ENCODE measurements at places on chromosomes 2 and 18.

- peak; percentile 33 for DNase-seq
Observed at GRCh38 chr2:239663364-239663924, 262.6 kb upstream of the HDAC4 start.

GRCh38 chr2:106205488-106205887 is 11.4 kb upstream of the UXS1 start:
- no peak for DNase-seq

DNA sequence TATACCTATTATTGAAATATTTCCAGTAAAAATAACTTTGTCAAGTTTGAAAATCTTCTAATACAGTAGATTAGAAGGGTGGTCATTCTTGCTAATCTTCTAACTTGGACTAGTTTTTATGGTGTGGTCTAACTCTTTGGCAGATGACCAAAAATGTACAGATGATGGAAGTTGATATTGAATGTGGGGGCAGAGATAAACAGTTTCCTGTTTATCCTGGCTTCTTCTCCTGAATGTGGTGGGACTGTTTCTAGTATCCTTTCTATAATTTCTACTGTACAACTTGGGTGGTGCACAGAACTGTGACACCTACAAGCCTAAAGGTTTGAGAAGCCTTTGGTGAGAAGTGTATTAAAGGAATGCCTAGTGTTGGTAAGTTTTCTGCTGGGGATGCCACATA is 178.7 kb downstream of the PDE11A start:
- no peak for DNase-seq

DNA sequence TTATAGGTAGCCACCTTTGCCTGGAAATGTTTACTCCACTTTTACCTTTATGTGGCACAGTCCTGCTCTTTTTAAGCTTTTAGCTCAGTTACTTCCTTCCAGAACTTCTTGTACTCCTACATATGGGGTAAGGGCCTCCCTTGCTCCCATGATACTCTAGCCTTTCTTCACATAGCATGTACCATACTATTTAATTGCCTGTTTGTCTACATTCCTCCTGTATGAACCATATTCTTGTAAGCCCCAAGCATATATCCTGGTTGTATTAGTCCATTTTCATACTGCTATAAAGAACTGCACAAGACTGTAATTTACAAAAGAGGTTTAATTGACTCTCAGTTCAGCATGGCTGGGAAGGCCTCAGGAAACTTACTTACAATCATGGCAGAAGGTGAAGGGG is 90.6 kb upstream of the VWC2L start:
- DNase-seq = no peak

DNA sequence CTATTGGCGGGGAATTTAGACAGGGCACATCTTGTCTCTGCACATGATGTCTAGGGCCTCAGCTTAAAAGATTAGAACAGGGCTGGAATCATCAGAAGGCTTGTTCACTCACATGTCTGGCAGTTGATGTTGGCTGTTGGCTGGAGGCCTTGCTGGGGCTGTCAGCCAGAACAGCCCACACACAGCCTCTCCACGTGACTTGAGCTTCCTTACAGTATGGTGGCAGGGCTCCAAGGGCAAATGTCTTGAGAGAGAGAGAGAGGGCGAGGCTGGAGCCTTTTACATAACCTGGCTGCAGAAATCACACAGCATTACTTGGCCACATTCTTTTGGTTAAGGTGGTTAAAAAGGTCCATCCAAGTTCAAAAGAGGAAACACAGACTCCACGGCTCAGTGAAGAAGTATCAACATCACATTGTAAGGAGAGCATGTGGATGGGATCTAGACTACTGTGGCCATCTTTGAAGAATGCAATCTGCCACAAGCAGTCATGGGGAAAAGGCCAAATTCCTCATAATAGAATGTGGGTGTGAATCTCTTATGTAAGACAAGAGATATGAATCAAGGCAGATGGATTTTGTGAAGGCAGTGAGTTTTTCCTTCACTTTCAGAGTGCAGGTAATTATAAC is 30.4 kb downstream of the SRSF7 start:
- DNase-seq = no peak

DNA sequence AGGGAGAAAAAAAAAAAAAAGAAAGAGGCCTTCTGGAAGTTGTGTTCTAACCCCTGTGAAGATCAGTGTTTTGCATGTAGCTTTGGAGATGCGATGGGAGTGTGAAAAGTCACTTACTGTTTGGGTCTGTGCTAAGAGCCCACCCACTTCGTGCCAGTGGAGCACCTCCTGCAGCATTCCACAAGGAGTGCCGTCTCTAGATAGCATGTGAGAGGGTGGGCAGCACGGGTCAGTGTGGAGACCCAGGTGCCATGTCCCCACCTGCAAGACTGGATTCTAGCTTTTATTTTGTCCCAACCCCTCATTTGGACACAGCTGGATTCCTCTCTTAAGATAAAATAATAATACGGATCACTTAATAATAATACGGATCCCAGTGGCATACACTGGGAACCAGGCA is 12.5 kb upstream of the TMEM185B start:
- DNase-seq = no peak

- DNase-seq = no peak
Observed at GRCh38 chr2:128692895-128693742, 374.5 kb upstream of the HS6ST1 start.

GRCh38 chr2:634636-635388 is 42.4 kb downstream of the TMEM18 start:
- DNase-seq = peak; percentile 24

DNA sequence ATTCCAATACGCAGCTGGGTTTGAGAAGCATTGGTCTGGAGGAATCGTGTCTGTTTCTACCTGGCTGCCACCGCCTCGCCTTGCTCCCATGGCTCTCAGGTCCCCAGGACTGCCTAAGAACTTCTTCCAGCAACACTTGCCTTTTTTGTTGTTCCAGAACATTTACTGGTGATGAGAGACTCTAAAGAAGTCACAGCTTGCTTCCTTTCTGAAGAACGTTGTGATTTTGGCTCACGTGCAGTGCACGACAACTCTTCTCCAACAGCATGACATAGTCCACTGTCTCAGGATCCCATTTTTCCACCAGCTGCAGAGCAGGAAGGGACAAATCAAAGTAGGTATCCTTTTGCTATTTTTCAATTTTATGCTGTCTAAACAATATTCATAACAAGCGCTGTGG is 940.9 kb downstream of the SLC4A3 start:
- no peak for DNase-seq

DNA sequence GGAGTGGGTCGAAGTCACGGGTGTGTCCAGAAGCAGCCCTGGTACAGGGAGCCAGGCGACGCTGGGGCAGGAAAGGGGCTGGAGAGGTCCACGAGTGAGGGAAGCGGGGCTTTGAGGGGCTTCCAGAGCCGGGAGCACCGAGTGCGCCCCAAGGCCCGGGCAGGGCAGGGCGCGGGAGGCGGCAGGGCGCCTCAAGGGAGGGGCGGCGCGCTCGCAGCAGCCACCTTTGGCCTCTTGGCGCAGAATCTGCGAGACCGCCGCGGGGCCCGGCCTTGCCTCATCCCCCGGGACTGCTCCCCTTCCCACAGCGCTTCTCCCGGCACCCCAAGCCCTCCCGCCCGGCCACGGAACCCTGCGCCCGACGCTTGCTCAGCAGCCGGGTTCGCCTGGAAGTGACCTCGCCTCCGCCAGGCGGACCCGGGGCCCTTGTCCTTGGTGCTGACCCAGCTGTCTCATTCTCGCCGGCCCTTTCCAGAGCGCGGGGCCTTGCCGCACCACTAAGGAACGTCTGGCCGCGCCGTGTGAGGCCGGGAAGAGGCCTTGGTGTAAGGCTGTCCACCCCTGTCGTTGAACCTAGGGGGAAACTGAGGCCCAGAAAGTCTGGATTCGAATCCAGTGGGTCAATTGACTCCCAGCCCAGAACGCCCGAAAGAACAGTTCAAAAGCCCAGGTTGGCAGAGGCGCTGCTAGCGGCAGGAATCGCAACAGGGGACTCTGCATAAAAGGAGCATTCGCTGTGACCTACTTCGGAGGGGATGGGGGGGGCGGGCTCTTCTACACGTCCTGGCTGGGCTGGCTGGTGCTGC is 584 bp upstream of the DNER start:
- DNase-seq = peak; percentile 68

GRCh38 chr2:221204699-221205098 is 367.4 kb downstream of the EPHA4 start:
- DNase-seq = no peak

DNA sequence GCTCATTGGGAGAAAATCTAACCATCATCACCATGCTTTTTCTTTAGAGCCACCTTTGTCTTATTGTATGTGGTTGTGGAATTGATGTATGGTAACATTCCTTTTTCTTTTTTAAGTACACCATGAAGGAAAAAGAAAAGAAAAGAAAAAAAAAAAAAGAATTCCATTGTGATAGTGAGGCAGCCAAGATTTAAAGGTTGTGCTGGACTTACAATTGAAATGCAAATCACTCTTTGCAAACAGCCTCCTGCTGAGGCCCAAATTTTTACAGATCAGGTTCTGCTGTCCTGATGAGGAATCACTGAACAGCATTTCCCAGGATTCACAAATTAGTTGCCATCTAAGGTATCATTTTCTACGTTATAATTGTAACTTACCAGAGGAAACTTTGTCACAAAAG is 1101.0 kb upstream of the FANCL start:
- DNase-seq = no peak

- no peak for DNase-seq
Observed at GRCh38 chr2:176446718-176447414, 177.6 kb downstream of the MTX2 start.

- DNase-seq = no peak
Observed at GRCh38 chr2:201466050-201466675, 14.6 kb downstream of the STRADB start.

DNA sequence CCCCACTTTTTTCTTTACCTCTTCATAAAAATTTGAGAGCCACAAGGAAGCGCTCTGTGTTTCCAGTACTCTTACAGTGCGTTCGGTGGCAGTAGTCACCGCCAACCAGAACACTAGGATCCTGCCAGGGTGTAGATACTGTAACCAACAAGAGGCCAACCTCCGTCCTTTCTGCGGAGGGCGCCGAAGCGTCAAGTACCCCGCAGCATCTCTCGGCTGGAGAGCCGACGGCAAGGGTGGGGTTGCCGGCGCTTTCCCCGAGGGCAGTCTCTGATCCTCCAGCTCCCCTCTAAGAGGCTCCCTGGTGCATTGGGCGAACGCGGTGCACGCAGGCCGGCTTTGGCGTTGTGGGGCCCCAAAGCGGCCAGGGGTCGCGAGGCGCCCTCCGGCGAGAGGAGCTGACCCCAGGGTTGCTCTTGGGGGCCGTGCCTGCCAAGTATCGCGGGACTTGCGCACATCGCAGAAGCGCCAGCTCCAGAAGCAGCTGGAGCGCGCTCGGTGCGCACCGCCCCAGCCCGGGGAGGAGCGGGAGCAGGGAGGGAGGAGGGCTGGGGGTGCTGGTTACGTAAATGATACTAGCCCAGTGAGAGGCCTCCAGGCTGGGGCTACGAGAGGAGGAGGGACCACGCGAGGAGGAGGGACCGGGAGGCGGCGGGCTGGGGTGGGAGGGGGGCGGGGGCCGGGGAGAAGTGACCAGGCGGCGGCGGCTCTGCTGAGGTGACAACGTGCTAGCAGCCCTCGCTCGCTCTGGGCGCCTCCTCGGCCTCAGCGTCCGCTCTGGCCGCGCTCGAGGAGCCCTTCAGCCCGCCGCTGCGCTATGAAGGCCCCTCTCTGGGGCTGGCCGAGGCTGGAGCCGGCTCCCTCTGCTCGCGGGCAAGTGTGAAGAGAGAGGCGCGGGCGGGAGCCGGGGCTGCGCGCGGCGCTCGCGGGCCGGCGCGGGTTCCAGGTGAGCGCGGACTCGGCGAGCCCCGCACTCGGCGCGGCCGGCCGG is at the start of gene GALNT13:
Gene GALNT13 (plus strand): TSS at position 692 of the 991 bp plus-strand sequence.
- no peak for DNase-seq

DNA sequence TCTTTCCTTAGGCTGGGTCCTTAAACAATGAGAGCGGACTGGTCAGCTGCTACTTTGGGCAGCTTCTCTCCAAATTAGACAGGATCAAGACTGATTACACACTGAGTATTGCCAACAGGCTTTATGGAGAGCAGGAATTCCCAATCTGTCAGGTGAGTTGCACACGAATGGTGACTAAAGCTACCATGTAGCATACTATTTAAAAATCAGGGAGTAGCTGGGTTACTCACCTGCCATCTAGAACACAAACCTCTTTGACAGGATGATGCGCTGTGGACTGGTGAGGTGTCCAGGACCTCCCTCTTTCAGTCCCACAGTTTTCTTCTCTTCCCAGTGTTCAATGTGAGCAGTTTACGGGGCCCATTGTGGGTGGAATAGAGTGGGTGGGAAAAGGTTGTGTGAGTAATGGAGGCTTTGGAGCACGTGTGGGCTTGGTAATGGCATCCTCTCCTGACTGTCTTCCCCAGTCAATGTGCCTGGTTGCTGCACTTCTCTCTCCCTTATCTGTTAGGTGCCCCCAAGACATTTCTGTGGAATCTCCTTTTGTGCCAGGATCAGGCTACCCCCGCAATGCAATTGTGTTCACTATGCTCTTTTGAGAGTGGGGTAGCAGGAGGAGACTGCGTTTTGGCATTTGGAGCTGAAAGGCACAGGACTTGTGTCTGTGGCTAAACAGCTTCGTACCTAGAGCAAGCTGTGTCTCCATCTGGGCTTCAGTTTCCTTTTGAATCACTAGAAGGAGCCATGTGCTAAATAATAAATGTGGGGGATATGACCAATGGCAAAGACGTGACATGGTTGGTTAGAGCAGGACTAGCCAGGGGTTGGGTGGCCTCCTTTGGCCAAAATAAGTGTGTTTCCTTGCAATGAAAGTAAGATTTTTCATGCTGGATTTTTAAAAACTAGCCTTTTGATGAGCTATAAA is 17.7 kb downstream of the SERPINB12 start:
- no peak for DNase-seq

DNA sequence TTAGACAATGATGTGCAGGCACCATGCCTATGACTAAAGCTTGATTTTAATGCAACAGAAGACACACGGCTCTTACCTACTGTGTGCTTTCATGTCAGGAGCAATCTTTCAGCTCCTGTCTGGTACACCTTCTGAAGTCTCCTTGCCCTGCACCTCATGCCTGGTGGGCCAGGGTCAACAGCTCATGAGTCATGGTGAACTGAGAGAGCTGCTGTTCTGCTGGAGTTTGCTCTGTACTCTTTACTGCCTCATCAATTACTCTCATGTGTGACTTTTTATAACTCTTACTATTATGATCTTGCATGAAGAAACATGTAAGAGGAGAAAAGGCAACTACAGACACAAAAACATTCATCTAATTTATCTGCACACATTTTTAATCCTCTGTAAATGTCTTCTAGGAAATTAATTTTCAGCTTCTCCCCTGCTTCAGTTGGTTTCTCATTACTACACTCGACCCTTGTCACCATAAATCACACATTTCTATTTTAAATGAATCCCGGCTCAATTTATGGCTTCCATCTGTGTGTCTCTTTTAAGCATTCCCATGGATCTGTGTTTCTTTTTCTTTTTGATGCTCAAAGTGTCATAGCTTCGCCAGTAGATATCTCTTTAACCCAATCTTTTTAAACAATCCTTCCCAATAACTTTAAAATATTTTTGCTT is 9.7 kb downstream of the SERPINB7 start:
- DNase-seq = no peak

DNA sequence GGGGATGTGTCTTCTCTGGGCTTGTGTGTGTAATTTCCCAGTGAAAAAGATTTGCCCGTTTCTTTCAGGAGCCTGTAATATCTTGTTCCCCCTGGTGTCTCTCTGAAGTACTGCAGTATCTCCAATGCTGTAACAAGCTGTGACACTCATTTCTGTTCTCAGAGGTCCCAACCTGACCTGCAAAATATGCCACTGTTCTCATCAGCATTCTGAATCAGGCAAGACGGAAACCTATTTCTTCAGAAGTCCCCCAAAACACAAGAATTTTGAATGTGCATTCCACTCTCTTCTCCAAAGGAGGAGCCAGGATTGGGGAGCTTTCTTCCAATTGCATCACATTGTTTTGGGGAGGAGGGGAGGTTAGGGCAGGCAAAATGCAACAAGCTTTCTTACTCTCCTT is 77.0 kb upstream of the CNGA3 start:
- DNase-seq = no peak

GRCh38 chr18:74512321-74513053 is 16.3 kb downstream of the CNDP2 start:
- no peak for DNase-seq

Data from activated CD8-positive, alpha-beta memory T cell treated with anti-CD3 and anti-CD28 coated beads for 24 hours (primary cell).